ENCODE measurements at places on chromosomes 3 and 15. TPM values are rescaled to one million over a fixed set of nuclear protein-coding genes. Genes with fewer than 3 reads are reported as not detected.

- no peak for DNase-seq
These were observed 2.7 kb downstream of the FAN1 start for GRCh38 chr15:30906366-30906765.

Gene QARS1
- 188 TPM for total RNA-seq

Gene SHF
- 13.2 TPM for total RNA-seq

Gene GOLGA6D
- not detected for total RNA-seq
